Caki2 (cell line): ENCODE measurements at places on chromosomes 11 and 22. TPM values are rescaled to one million over a fixed set of nuclear protein-coding genes. Genes with fewer than 3 reads are reported as not detected.
A peak's percentile ranks its signal among the peaks of the same experiment; 100 is the strongest.

Gene KCNJ4
- total RNA-seq: 0.20 and 1.5 TPM in 2 replicates

Gene LINC01488
- not detected in 2 replicates for total RNA-seq

Gene IL18
- 119 and 132 TPM in 2 replicates for total RNA-seq

DNA sequence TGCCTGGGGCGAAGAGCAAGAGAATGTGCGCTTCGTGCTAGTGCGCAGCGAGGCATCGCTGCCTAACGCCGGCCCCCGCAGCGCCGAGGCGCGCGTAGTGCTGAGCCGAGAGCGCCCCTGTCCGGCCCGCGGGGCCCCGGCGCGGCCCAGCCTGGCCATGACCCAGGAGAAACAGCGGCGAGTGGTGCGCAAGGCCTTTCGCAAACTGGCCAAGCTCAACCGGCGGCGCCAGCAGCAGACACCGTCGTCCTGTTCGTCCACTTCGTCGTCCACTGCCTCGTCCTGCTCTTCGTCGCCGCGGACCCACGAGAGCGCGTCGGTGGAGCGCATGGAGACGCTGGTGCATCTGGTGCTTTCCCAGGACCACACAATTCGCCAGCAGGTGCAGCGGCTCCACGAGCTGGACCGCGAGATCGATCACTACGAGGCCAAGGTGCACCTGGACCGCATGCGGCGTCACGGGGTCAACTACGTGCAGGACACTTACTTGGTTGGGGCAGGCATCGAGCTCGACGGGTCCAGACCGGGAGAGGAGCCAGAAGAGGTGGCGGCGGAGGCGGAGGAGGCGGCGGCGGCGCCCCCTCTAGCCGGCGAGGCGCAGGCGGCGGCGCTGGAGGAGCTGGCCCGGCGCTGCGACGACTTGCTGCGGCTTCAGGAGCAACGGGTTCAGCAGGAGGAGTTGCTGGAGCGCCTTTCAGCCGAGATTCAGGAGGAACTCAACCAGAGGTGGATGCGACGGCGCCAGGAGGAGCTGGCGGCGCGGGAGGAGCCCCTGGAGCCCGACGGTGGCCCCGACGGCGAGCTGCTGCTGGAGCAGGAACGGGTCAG lies 1.0 kb downstream of the RASSF10 start:
- DNase-seq: peak; percentile 72

DNA sequence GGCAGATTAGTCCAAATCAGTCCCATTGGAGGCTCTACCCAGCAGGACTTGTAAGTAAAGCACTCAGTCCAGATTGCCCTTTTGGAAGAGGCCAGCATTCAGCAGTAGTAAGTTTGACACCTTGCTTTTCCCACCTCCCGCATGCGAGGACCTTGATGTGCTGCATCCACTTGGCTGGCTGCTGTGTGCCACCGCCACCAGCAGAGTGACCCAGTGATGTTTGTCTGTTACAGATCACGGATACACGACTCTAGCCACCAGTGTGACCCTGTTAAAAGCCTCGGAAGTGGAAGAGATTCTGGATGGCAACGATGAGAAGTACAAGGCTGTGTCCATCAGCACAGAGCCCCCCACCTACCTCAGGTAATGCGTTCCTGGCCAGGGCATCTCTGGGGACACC lies 6.6 kb downstream of the SMARCB1 start:
- no peak for DNase-seq

GRCh38 chr11:86176165-86176884 lies 68.2 kb upstream of the EED start:
- DNase-seq: no peak

DNA sequence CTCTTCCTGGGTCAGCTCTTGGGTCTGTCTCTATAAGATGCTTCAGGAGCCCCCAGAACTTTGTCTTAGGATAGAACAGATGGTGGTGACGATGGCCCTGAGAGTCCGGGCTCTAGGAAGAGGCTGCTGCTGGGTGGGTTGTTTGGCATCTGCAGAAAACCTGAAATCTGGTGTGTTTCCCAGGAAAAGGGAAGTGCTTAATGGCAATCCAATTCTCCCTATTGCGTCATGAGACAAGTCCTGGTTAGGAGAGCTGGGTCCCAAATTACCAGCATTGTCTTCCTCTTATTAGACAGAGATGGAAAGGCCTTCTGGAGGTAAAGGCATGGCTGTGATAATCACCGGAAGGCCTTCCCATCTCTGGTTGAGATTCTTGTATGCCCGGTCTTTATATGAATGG lies 48.9 kb upstream of the GRAMD1B start:
- DNase-seq: no peak

DNA sequence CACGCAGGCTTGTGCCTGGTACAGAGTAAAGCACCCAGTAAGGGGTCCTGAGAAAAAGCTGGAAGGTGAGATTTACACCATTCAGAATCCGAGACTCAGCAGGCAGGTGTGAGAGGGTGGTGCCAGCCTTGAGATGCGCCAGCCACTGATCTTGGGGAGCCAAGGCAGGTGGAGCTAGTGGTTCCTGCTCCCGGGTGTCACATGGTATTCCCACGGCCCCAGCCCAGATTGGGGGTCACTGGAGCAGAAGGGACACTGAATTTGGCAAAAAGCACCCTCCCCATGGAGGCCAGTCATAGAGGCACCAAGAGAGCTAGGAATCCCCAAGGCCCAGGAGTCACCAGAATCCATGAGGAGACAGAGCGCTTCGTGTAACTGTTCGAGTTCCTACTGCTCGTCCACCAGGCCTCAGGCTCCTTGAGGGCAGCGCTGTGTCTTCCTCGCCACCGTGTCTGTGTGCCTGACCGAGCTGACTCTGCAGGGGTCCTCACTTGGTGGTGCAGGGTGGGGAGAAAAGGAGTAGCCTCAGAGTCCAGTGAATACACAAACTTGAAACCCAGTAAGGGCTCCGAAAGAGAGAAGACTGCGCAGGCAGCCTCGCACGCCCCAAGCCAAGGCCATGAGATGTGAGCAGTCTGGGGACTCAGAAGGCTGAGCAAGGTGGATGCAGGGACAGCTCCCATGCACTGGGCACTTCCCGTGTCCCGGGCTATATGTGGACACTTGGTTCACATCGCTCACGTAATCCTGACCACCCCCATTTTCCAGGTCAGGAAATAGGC lies 28.2 kb downstream of the TOM1 start:
- DNase-seq: no peak

GRCh38 chr11:85672105-85672902 lies 7.4 kb upstream of the CREBZF start:
- no peak for DNase-seq

GRCh38 chr11:77497368-77497767 lies 23.5 kb upstream of the PAK1 start:
- DNase-seq: no peak

DNA sequence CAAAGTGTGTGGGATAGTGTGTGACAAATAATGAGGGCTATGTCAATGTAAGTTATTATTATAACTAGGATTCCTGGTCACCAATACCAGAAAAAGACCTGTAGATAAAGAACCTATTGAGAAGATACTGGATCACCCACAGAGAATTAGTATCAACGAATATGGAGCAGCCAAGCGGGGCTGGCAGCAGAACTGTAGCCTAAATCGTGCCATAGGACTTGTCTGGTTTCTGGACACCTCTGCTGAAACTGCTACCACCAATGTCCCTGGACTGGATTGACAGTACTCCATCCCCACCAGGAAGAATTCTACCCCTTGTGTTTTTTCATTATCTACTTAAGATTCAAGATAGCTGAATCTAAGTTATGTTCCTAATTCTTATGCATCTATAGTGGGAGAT lies 30.3 kb upstream of the PAX6 start:
- no peak for DNase-seq

- peak; percentile 1 for DNase-seq
Measured at GRCh38 chr11:116641561-116642045, 131.2 kb downstream of the BUD13 start.

- no peak for DNase-seq
Measured at GRCh38 chr22:26709617-26710390, 52.4 kb downstream of the MIAT start.
